Posterior cingulate gyrus (tissue), 11 donors: ENCODE measurements at places on chromosomes 2 and 18.

GRCh38 chr2:81767187-81767912 is 1462.8 kb upstream of the LRRTM1 start:
- no peak for DNase-seq

DNA sequence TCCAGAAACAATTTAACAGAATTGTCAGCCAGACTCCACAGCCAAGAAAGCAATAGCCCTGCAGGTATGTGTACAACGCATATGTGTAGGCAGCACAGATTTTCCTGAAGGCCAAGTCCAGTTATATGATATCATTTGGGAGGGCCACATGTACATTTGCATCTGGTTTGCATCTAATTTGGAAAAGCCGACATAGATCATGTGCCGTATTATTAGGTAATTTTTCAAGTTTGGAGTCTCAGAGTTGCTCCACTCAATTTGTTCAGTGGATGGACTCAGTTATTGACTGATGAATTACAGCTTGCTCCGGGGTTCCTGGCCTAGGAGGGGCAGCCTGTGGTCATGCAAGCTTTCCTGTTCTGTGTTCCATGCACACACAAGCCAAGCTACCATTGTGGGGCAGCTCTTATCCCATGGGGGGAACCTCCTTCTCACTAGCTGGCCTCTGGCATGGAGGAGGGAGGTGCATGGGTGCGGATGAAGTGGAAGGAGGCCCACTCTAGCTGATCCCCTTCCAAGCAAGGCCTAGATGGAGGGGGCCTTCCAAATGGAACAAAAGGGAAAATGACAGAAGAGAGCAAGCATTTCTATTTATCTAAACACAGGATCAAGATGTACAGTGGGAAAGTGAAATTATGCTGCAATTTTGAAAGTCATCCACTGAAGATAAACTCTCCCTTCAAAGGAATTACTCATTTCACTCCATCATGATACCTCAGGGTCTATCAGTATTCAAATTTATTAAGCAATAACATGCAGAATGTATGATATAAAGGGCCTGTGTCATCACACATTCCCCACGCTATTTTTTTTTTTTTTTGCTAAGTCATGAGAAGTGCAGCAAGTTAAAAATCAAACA is 202.6 kb upstream of the SMAD2 start:
- no peak for DNase-seq

DNA sequence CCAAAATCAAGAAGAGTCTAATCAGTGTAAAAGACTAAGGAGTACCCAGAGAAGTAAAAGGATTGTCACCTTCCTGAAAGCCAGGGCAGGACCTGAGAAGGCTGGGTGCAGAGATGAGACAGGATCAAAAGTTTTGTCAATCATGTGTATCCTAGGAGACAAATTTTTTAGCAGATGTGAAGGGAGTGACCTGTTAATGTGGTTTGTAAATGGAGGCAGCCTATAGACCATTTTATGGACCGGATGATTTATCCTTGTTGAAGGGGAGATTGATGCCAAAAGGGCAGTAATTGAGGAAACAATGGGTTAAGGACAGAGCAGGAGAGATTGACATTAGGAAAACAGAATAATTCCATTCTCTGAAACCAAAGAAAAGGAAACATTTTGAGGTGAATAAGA is 813 bp downstream of the NDC80 start:
- no peak for DNase-seq

DNA sequence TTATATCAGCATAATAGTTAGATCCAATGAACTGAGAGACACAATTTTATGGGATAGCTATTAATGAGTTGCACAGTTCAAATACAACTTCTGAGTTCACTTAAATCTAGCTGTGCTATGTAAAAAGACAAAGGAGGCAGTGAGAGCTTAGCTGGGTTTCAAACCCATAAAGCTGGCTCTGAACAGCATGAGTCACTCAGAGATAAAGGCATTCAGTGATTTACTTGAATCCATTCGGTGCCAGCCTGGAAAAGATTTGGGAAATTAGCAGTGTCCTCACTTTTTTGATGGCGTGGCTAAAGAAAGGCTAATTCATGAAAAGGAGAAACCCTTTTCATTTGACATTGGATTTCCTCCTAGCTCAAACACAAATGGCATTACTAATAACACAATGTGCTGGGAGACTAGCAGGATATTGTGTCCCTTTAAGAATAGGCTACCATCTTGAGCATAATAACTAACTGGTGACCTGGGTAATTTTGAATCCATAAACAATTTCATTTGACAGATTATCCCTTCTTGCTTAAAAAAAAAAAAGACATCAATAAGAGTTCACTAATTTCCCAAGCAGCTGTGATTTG is 98.4 kb upstream of the NEUROD1 start:
- DNase-seq, result no peak

GRCh38 chr2:106165561-106165960 is 28.5 kb downstream of the UXS1 start:
- no peak for DNase-seq

DNA sequence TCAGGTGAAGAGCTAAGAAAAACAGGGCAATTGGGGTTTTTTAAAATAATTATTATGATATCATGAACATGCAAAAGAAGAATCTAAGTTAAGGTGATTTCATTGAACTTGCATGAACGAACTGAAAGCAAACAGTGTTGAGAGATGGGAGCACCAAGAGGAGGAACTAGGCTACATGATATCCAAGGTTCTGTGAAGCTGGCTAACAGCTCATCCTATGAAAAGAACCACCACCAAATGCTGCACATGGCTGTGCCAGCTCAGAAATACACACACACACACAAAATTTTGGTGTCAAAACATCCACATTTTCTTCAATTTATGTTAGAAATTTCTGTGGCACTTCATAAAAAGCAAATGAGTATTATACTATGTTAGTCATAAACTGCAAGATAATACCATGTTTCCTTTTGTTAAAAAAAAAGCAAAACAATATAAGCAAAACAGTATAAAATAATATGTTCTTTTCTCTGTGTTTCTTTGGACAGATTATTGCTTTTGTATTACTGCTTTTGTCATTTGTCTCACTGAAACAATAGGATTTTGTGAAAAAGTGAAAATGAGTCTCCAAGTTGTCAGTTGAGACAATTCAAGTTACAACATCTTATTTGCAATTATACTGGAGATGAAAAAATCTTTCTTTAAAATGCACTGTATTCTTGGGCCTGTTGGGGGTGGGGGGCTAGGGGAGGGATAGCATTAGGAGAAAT is 12.6 kb upstream of the TTC32 start:
- DNase-seq, result no peak
